Type B pancreatic cell (in vitro differentiated cells): ENCODE measurements at places on chromosomes 7 and 10. TPM values are rescaled to one million over a fixed set of nuclear protein-coding genes. Genes with fewer than 3 reads are reported as not detected.

The PRLHR gene
- 2.6 and 3.3 TPM in 2 replicates for total RNA-seq

The ANKRD16 gene
- total RNA-seq: 6.7 and 15.3 TPM in 2 replicates

The PPP3CB gene
- total RNA-seq: 34.8 and 42.4 TPM in 2 replicates

- no peak overlapping the region for H3K4me3 ChIP-seq
- H3K4me1 ChIP-seq: peaks cover 45% of the 10 kb centered on the region
- H3K36me3 ChIP-seq: peaks cover 3% of the 10 kb centered on the region
- H3K27me3 ChIP-seq: no peaks in the 10 kb centered on the region
- H3K27ac ChIP-seq: peak overlapping the region; percentile 15
Measured at GRCh38 chr10:69335613-69336012, 57.3 kb downstream of the HK1 start.

- no peak for DNase-seq
- no peaks in the 10 kb centered on the region for H3K27me3 ChIP-seq
- H3K4me3 ChIP-seq: no peak overlapping the region
- H3K4me1 ChIP-seq: no peaks in the 10 kb centered on the region
- no peak overlapping the region for H3K27ac ChIP-seq
Measured at GRCh38 chr10:4093438-4093837, 308.4 kb upstream of the KLF6 start.

GRCh38 chr7:116173051-116174028 lies 37.0 kb upstream of the TES start:
- DNase-seq: no peak
- H3K27me3 ChIP-seq: peaks cover 3% of the 10 kb centered on the region
- H3K36me3 ChIP-seq: peaks cover 6% of the 10 kb centered on the region
- H3K27ac ChIP-seq: no peak overlapping the region
- H3K4me1 ChIP-seq: peaks cover 24% of the 10 kb centered on the region

DNA sequence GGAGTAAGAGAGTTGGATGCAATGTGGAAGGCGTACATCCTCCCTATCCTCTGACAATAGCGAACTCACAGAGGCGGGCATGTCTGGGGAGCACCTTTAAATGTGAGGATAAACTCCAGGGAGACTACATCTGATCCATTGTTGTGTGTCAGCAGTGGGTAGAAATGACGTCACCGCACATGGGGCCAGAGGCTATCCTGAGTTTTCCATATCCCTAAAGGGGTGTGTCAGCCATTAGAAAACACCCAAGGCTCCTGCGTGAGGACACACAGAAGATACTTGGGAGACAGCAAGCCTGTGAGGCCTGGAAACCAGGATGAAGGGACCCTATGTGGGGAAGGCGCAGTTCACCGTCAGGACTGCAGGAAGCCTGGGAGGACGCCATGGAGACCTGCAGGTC lies 17.2 kb upstream of the CDHR3 start:
- H3K4me1 ChIP-seq: peaks cover 1% of the 10 kb centered on the region
- H3K4me3 ChIP-seq: no peak overlapping the region
- H3K27me3 ChIP-seq: no peaks in the 10 kb centered on the region
- H3K27ac ChIP-seq: no peak overlapping the region

- peak overlapping the region; percentile 89 for H3K4me3 ChIP-seq
- H3K27me3 ChIP-seq: peaks cover 18% of the 10 kb centered on the region
- H3K4me1 ChIP-seq: peaks cover 14% of the 10 kb centered on the region
- peak overlapping the region; percentile 93 for H3K27ac ChIP-seq
- DNase-seq: no peak
- peaks cover 9% of the 10 kb centered on the region for H3K36me3 ChIP-seq
Measured at GRCh38 chr10:13346283-13347042, 1.6 kb downstream of the SEPHS1 start.

GRCh38 chr10:5896208-5897052 lies 6.4 kb downstream of the FBH1 start:
- H3K36me3 ChIP-seq: peaks cover 38% of the 10 kb centered on the region
- H3K27ac ChIP-seq: peak overlapping the region; percentile 8
- no peak for DNase-seq
- H3K27me3 ChIP-seq: no peaks in the 10 kb centered on the region
